ENCODE measurements at places on chromosomes 6 and 20.

- DNase-seq = no peak
Measured at GRCh38 chr6:55319961-55320695, 7.1 kb upstream of the GFRAL start.

DNA sequence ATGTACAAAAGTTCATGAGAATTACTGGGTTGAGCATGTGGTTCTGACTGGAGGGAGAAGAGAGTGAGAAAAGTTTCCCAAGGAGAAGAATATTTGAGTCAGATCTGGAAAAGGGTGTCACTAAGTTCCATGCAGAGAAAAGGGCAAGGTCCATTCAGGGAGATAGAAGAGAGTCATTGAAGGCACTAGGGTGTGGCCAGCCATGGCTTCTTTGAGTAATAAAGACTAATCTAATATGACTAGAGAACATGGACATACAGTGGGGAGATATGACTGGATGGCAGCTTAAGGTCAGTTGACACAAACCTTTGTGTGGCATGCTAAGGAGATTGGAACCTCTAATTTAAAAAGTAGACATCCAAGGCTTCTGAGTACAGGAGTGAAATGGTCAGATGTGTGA, 10.7 kb upstream of the SLC17A4 start:
- no peak for DNase-seq

GRCh38 chr6:14354919-14355572, 237.5 kb downstream of the CD83 start:
- no peak for DNase-seq

GRCh38 chr6:82084324-82084920, 163.1 kb downstream of the IBTK start:
- DNase-seq = no peak

- no peak for DNase-seq
Measured at GRCh38 chr6:18904681-18905080, 517.5 kb downstream of the RNF144B start.

DNA sequence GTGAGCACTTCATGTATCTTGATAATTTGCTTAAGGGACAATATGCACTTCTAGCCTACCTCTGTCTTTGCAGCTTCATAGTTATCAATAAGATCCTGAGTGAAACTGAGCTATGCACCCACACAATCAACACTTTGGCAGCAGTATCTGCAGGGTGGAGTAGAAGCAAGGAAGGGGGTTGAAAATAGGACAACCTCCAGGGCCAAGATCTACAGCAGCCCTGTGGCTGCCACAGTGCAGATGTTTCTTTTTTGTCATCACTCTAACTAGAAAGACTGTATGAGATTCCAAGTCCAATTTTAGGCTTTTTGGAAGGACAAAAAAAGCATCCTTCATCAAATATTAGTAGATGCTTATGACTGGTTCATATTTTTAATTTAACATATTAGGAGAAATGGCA, 336.1 kb upstream of the CITED2 start:
- no peak for DNase-seq

- no peak for DNase-seq
Measured at GRCh38 chr6:132715204-132715603, 1.3 kb upstream of the VNN1 start.

DNA sequence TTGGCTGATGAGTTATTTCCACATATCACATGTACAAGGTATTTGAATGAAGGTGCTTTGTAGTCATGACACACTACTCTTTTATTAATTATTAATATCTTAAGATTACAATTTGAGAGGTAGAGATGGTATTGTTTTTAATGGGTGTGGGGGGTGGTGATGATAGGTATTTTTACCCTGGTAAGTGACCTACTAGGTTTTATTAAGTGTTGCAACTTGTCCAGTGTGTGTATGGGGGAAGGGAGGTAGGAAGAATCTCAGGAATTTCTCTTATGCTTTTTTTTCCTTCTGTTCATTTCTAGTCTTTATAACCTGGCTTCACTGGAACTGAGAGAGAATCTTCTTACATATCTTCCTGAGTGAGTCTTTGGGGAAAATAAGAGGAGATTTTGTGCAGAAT, 101.4 kb downstream of the LRRC1 start:
- DNase-seq = no peak

GRCh38 chr20:49938173-49939163, 2.3 kb downstream of the RNF114 start:
- DNase-seq = no peak

GRCh38 chr20:62227977-62228958, 8.2 kb upstream of the HRH3 start:
- no peak for DNase-seq

GRCh38 chr6:22801831-22802230, 232.5 kb downstream of the HDGFL1 start:
- no peak for DNase-seq

DNA sequence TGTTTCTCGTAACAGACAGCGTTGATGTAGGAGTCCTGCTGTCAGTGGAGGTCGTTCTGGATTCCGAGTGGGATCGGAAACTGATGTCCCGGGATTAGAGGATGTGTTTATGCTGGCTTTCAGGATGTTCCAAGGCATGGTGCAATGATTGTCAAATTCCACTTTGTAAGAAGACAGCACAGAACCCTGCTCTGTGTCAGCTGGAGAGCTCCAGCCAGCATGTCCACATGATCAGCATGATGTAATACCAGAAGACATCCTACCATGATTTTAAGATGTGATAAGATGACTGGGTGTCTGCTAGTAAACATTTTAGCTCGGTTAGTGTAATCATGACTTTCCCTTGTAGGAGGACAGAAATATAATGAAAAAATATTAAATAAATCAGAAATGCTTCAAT, 20.3 kb downstream of the ENPP1 start:
- no peak for DNase-seq

- DNase-seq = no peak
Measured at GRCh38 chr6:15936503-15936902, 192.4 kb upstream of the MYLIP start.

DNA sequence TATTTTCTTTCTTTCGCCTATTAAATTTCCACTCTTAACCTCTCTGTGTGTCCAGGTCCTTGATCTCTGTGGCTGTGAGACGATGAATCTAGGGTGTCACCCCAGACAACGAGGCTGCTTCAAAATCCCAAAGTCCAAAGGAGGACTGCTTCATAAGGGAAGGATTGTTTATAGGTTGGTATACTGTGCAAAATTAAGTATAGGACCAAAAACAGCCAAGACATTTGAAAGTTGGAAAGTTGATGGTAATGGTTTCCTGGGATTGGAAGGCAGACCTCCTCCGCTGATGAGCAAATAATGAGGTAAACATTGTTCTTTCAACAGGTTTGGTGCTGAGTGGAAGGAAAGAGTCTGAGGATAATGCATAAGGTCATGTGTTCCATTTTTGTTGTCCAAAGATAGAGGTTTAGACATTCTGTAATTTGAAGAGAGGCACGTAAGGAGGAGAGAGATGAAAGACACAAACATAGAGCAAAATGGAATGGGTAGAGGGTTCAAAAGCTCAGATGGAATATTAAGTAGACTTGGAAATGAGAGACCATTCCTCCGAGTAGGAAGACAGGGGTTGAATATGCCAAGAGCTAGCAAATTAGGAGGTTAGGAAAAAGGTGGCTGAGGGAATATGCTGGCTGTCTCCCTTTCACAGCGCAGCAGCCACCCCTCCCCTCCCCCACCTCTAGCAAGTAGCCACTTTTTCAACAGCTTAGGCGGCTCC, 24.8 kb downstream of the ZNF311 start:
- no peak for DNase-seq

GRCh38 chr6:106446983-106447382, 86.5 kb downstream of the CRYBG1 start:
- DNase-seq = no peak

GRCh38 chr6:144297511-144298100, 12.5 kb downstream of the UTRN start:
- DNase-seq = no peak
